H4 (cell line): ENCODE measurements at places on chromosomes 7 and 10. TPM values are rescaled to one million over a fixed set of nuclear protein-coding genes. Genes with fewer than 3 reads are reported as not detected.

HBP1 gene
- total RNA-seq = 69.8 and 72.4 TPM in 2 replicates

ASZ1 gene
- 0.14 TPM in 1 of 2 replicates, not detected in the other for total RNA-seq

PPP1R3C gene
- total RNA-seq = 5.2 and 6.0 TPM in 2 replicates

ACHE gene
- total RNA-seq = 0.15 TPM in 1 of 2 replicates, not detected in the other

GARIN1A gene
- total RNA-seq = 0.06 TPM in 1 of 2 replicates, not detected in the other

SLC35G1 gene
- total RNA-seq = 6.9 and 11.0 TPM in 2 replicates

GPER1 gene
- 0.97 and 1.5 TPM in 2 replicates for total RNA-seq

DRGX gene
- not detected in 2 replicates for total RNA-seq

HTRA1 gene
- 62.5 and 63.4 TPM in 2 replicates for total RNA-seq

ANKRD30A gene
- 0.41 and 1.2 TPM in 2 replicates for total RNA-seq
